ENCODE measurements at places on chromosomes 7 and 10.

DNA sequence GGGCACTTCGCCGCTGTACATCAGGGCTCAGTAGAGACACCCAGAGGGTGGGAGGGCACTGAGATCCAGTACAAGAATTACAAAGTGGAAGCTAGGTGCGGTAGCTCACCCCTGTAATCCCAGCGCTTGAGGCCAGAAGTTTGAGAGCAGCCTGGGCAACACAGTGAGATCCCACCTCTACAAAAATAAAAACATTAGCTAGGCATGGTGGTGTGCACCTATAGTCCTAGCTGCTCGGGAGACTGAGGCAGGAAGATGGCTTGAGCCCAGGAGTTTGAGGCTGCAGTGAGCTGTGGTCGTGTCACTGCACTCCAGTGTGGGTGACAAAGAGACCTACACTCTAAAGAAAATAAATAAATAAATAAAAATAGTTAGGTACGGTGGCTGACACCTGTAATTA lies 64.0 kb downstream of the CLEC2L start:
- DNase-seq: no peak

GRCh38 chr7:78090616-78091015 lies 292.0 kb downstream of the PHTF2 start:
- DNase-seq: no peak

DNA sequence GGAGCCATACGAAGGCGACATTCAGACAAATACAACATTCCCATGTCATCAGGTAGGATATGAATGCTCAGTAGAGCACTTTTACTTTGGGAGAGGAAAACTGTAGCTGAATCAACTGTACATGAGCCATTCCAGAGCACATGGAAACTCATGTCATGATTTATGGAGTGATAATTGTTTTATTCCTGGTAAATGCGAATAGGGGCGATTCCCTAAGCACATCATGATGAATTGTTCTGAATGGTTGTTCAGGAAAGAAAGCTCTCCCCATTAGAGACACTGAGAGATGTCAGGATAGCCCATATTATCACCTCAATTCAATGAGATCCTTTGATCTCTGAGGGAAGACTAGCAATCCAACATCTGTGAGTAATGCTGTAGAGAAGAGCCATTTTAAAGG lies 243.6 kb downstream of the FOXP2 start:
- DNase-seq: no peak

DNA sequence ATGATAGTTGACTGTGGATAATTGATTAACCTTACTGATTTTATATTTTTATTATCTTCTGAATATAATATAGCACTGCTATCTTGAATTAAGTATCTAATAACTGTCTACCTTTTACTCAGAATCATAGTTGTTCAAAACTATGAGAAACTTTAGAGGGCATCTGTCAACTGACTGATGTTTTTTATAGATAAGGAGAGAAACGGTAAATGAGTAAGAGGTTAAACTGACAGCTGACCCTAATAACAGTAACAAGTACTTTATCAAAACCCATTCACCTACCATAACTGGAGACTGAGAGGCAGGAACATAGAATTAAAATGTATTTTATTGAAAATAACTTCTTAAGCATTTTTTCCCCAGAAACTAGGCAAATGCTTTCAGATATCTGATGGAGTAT lies 62.2 kb downstream of the CYP51A1 start:
- no peak for DNase-seq

DNA sequence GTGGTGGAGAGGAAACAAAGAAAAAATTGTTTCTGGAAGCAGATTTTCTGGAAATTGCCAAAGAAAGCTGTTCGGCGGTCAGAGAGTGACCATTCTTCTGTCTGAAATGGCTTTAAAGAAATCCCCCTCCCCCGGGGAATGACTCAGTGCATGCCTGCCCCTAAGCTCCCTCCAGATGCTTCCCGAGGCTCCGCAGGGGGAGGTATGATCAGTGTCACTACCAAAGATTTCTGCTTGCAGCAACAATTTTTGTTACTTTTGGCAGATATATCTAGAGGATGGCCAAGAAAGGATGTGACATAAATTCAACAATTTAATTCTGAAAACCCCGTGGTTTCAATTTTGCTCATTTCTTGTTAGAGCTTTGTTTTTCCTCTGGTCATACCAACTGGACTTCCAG lies 163.9 kb downstream of the JCAD start:
- peak; percentile 92 for DNase-seq

GRCh38 chr7:5433181-5433580 lies 9.5 kb upstream of the TNRC18 start:
- no peak for DNase-seq

- DNase-seq: no peak
Measured at GRCh38 chr10:68302871-68303270, 29.0 kb upstream of the HNRNPH3 start.

GRCh38 chr7:30429156-30429530 lies 49.4 kb downstream of the NOD1 start:
- no peak for DNase-seq

- no peak for DNase-seq
Measured at GRCh38 chr7:47677664-47678063, 95.8 kb upstream of the TNS3 start.

DNA sequence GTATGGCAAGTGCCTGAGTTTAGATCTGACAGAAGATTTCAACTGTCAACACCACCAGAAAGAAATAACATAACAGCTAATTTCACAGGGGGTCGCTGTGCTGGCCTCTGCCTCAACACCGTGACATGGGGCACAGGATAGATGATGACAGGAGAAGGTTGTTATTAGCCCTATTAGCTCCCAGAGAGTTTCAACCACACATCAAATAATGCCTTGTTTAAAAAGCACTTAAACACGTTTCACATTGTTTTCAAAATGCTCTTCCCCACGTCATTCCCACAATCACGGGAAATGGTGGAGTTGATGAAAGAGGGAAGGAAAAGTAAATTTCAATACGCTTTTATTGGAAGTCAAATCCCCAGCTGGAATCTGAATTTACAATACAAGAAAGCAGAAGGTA lies 184.7 kb downstream of the MAGI2 start:
- no peak for DNase-seq

- no peak for DNase-seq
Measured at GRCh38 chr7:137985253-137985896, 16.5 kb downstream of the CREB3L2 start.

All from tibial artery (tissue), 4 donors.